ENCODE measurements at places on chromosomes 5 and 9.

DNA sequence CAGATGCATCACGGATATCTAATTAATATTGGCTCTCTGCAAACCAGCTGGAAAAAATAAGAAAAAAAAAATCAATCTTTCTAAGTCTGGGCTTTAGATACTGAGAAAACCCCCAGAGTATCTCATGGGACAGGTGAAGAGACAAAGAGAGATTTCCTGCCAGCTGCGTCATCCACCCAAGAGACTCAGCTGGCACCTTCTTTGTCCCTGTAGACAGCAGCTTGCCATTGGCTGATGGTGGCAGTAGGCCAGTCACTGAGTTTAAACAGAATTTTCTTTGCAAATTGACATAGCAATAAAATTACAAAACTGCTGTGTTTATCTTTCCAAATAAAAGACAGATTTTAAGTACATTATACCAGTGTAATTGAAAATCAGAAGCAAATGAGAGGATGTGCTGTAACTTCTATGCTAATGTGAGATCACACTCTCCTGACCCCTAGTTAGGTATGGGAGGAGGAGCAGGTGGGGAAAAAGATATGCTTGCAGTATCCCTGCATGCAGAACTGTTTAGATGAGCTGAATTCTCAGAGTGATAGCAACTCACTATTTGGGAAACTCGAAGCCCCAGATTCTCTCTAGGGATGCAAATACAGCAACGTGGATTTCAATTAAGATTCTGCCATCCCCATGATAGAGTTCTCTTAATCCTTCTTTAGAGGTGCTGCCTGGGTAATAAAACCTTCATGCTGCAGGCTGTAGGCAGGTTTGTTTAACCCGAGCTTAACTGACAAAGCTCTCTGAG lies 72.2 kb downstream of the NMUR2 start:
- DNase-seq: peak; percentile 60

DNA sequence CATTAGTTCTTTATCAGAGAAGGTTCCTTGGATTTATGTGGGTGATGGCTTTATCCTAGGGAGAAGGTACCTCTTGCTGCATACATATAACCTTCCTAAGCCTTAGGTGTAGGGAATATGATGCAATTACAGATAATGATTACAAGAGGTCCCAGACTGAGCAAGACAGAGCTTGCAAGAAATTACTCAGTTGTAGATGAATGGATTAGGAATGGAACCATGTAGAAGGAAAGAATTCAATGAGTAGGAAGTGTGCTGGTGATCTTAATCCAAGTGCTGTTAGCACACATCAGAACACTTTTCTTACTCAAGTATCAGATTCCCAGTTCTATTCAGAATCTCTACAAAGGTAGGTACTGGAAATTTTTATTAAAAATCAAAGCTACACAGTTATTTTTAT lies 2.5 kb downstream of the OR13F1 start:
- DNase-seq: no peak

- no peak for DNase-seq
Observed at GRCh38 chr5:87850843-87851242, 417.8 kb downstream of the TMEM161B start.

- DNase-seq: no peak
Observed at GRCh38 chr9:134061688-134062371, 6.0 kb downstream of the BRD3 start.

GRCh38 chr5:172407822-172408221 lies 46.5 kb downstream of the SH3PXD2B start:
- DNase-seq: no peak

GRCh38 chr5:154044581-154044980 lies 5.8 kb downstream of the MFAP3 start:
- DNase-seq: no peak

DNA sequence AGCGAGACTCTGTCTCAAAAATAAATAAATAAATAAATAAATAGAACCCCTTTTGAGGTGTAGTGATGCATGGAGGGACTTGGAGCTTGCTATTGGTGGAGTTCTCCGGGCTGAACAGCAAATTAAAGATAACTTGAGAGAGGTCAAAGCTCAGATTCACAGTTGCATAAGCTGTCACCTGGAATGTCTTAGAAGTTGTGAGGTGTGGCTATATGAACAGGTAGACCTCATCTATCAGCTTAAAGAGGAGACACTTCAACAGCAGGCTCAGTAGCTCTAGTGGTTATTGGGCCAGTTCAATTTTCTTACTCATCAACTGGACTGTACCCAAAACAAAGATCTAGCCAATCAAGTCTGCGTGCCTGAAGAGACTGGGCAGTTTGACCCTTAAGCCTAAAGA lies 11.7 kb upstream of the STING1 start:
- DNase-seq: no peak

- DNase-seq: no peak
Observed at GRCh38 chr9:125985142-125985997, 238.2 kb downstream of the PBX3 start.

- DNase-seq: no peak
Observed at GRCh38 chr5:123543438-123543837, 31.5 kb downstream of the CSNK1G3 start.

DNA sequence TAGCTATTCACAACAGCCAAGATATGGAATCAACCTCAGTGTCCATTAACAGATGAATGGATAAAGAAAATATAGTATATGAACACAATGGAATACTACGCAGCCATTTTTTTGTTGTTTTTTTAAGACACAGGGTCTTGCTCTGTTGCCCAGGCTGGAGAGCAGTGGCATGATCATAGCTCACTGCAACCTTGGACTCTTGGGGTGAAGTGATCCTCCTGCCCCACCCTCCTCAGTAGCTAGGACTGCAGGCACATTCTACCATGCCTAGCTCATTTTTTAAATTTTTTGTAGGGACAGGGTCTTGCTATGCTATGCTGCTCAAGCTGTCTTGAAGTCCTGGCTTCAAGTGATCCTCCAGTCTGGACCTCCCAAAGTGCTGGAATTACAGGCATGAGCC lies 38.5 kb downstream of the CERT1 start:
- no peak for DNase-seq

DNA sequence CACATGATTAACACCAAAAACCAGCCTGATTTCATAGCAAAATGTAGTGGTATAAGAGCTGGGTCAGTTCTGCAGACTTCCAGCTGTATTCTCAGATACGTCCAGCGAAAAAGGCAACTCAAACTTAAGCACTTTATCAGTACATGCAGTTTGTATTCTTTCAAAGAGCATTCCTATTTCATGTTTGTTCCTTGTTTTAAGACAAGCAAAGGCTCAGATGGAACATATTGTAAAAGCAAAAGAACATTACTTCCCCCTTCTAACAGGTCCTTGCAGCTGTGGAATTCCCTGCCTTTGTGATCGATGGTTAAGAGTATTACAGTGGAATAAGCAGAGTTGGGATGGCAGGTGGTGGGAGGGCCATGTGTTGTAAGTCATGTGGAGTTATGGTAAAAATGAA lies 86.3 kb upstream of the GRHPR start:
- DNase-seq: peak; percentile 67

DNA sequence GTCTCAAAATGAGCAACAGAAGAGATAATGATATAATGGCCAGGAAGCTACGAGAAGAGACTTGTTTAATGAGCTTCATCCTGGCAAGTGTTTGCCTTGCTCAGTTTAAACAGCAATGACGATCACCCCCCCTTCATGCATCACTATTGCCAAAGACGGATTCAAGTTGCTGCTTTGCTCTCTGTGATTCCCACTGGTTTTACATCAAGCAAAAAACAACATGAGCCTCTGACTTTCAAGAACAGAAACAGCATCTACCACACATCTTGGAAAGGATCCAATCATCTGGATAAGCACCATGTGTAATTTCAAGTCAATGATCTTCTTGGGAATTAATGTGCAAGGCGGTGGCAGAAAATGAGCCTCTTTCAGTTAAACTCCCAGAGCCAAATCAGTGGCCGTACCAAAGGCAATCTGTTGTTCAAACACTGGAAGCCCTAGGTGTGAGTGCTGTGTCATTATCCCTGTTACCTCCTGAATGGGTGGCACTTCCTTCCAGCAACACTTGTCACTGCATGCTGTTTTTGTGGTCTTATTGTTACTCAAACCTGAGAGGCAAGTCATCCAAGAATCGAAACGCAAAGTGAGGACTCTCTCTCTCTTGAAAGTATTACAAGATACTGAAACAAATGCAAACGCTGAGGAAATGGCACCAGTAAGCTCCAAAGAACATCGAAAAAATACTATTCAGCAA lies 72.8 kb downstream of the MED27 start:
- DNase-seq: no peak

GRCh38 chr9:13279284-13280141 lies at the start of gene MPDZ:
Gene MPDZ (minus strand): TSS chr9:13279692. CDS start chr9:13250315, 29,377 bp downstream.
- no peak for DNase-seq

GRCh38 chr9:99822806-99823591 lies 1.3 kb downstream of the NR4A3 start:
- DNase-seq: peak; percentile 43

GRCh38 chr9:15642369-15642962 lies 89.6 kb downstream of the CCDC171 start:
- peak; percentile 82 for DNase-seq

GRCh38 chr5:125778791-125779190 lies 644.4 kb upstream of the GRAMD2B start:
- DNase-seq: no peak

- no peak for DNase-seq
Observed at GRCh38 chr9:94874316-94874715, 147.8 kb downstream of the AOPEP start.

DNA sequence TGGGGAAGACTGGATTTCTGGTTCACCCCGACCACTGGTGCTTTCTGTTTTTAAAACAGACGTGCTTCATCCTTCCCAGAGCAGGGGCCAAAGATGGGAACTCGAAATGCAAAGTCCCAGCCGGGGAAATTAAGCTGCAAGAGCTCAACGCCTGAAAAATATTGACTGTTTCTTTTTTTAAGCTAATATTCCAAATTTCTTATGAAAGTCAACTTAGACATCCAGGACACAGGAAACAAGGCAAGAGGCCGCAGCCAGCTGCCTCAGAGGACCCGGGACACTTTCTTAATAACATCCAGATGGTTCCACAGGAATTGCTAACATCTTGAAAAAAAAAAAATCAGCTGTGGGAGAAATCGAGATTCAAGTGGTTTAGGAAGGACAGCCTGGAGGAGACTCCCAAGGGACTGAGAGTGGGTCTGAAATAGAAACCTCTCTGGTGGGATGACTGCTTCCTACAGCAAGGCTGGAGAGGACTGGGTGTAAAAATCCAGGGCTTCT lies 144.9 kb downstream of the FGF1 start:
- DNase-seq: no peak

DNA sequence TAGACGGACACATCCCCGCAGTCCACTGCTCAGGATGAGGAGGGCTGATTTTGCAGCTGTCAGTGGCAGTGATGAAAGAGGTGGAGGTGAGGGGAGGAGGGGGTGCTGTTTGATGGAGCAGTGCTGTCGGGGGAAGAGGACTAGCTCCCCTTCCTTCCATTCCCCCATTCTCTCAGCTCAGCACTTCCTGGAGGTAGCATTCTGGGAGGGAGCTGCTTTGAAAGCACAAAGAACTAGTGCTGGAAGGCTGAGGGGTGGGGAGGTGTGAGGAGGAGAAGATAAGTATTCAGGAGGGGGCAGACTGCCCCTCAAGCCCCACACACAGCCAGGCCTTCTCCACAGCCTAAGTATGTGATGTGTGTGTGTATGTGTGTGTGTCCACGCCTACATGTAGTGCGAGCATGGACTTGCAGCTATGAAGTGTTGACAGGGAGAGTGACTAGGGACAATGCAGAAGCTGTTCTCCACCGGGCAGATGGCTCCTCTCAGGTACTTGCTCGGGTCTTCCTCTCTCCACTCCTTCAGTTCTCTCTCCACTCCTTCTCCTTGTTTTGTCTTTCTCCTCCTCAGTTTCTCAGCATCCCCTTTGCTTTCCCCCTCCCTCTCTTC lies 65.5 kb upstream of the HSPA9 start:
- DNase-seq: peak; percentile 34

DNA sequence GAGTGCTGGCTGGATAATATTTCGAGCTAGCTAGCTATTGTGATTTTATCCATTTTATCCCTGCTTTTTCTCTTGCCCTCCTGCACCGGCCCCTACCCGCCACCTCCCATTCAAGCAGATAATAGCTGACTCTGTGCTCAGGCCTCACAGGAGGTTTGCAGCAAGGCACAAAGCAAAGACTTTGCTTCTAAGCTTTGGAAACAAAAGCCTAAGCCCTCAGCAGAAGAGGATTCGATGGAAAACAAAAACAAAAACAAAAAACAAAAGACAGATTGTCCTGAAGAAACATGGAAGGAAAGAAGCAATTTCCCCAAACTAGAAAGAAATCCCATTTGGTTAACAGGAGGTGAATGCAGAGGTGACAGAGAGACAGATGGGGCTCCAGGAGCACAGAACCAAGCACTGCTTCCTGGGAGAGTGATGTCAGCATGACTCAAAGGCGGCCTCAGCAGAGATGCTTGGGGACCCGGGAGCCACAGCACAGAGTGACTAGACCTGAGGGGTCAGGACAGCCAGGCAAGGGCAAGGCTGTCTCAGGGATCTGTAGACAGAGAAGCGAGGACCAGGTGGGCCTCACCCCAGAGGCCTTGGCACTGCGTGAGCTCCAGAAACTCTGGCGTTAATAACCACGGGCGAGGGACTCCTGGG lies 28.4 kb downstream of the MTX3 start:
- no peak for DNase-seq

DNA sequence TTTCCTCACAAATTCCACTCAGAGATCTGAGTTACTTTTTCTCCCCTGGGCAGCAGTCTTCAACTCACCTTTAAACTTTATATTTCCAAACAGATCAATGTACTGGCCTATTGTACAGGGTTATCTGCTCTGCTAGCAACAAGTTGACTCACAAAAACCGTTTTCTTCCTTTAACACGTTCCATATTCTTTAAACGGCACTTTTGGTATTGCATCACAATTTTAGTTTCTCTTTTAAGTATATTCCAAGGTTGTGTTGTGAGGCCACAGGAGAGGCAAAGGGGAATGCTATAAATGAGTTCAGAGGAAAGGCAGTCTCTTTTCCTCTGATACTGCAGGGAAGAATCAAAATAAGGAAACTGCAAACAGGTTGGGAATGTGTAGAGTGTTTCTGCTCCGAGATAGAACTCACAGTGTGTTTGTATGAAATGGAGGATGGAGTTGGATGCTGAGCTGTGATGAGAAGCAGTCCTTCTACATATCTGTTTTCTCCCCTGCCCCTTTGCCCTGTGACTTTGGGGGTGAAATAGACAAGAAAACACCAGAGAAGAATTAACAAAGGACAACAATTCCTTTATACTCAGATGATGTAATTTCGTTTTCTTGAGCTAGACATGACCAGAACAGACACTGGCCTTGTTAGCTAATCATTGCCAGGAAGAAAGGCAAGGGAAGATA lies 9.9 kb upstream of the ALDOB start:
- DNase-seq: no peak

- no peak for DNase-seq
Observed at GRCh38 chr9:107177243-107177839, 105.7 kb upstream of the RAD23B start.

DNA sequence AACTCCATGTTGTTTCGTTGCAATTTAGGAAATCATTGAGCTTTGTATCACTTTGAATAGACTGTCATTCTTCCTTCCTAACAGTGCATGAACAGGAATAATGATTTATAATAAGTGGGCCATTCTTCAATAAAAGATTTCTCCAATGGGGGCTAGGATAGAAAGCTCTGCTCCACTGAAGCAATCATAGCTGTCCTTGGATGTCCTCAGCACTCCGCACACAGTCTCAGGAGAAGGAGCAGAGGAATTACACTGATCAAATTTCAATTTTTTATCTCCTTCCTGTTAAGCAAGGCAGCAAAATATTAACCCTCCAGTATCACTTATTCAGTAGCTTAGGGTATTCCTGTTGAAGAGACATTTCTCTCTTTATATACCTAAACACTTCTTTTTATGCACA lies 532.7 kb upstream of the ST8SIA4 start:
- DNase-seq: no peak
